ENCODE measurements at places on chromosomes 1 and 21.

GRCh38 chr21:44869781-44870747 is 3.4 kb downstream of the PTTG1IP start:
- H3K36me3 ChIP-seq = peaks cover 25% of the 10 kb centered on the region
- H3K27ac ChIP-seq = peak overlapping the region; percentile 80
- H3K4me1 ChIP-seq = peaks cover 84% of the 10 kb centered on the region
- no peak for DNase-seq
- no peaks in the 10 kb centered on the region for H3K27me3 ChIP-seq

DNA sequence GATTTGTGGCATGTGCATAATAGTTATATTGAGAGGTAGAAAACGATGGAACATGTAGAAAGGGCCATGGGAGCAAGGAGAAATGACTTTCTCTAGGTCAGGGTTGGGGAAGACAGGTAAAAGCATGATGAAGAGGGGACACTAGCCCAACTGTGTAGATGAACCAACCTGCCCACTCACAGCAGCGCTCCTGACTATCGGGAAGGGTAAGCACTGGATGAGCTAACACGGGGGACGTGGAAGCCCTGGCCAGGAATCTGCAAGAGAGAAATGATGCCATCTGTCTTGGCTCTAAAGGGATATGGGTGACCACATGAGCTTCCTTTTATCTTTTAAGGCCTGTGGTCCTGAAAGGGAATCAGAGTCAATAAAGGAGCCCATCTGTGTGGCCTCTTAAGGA is 36.2 kb upstream of the TMEM125 start:
- H3K27me3 ChIP-seq = no peaks in the 10 kb centered on the region
- no peak for DNase-seq
- no peak overlapping the region for H3K27ac ChIP-seq

DNA sequence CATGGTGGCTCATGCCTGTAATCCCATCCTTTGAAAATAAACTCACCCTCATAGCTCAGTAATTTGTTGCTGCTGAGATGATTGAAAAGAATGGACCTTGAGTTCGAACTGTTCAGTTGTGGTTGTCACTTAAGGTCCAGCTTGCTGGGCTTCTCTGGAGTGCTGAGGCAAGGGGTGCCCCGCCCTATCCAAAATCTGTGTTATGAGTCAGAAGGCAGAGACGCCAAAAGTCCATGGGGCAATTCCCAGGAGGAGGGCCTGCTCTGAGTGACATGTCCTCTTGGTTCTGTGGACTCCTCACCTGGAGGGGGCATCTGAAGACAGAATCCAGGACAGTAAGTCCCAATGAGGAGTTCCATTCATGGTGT is 64.8 kb downstream of the MYOM3 start:
- H3K4me1 ChIP-seq = no peaks in the 10 kb centered on the region
- H3K4me3 ChIP-seq = no peak overlapping the region
- H3K27me3 ChIP-seq = no peaks in the 10 kb centered on the region
- no peak for DNase-seq
- H3K36me3 ChIP-seq = no peaks in the 10 kb centered on the region

DNA sequence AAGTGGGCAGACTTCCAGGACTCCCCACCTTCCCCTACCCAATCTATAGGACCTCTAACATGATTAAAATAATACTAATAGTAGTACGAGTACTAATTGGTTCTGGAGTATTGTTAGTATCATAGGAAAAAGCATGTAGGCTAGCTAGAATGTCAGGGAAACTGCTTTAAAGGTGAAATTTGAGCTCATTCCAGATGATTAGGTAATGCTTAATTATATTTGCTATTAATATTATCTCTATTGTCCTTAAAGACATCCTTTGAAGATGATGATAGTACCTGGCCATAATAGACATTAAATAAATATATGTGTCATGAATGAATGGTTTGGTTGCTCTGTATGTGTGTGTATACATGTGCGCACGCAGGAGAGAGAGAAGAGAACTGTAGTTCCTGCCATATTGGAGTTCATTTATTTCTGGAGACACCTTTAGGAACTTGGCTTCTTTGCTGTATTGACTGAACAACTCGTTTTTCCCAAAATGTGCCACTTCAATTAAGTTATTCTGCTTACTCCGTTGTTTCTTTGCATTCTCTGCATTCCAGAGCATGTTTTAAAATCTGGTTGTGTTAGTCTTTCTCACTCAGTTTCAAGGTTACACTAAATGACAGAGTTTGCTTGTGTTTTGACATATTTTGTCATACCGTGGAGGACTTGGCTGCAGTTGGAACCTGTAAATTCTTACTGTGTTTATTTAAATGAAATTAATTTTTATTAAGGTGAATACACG is 117.1 kb downstream of the OSBPL9 start:
- peaks cover 69% of the 10 kb centered on the region for H3K4me1 ChIP-seq
- DNase-seq = no peak
- no peaks in the 10 kb centered on the region for H3K27me3 ChIP-seq
- no peak overlapping the region for H3K4me3 ChIP-seq

GRCh38 chr1:240349695-240350094 is 258.0 kb downstream of the FMN2 start:
- no peaks in the 10 kb centered on the region for H3K4me1 ChIP-seq
- no peak overlapping the region for H3K4me3 ChIP-seq
- no peak for DNase-seq
- H3K27me3 ChIP-seq = no peaks in the 10 kb centered on the region
- H3K36me3 ChIP-seq = no peaks in the 10 kb centered on the region

DNA sequence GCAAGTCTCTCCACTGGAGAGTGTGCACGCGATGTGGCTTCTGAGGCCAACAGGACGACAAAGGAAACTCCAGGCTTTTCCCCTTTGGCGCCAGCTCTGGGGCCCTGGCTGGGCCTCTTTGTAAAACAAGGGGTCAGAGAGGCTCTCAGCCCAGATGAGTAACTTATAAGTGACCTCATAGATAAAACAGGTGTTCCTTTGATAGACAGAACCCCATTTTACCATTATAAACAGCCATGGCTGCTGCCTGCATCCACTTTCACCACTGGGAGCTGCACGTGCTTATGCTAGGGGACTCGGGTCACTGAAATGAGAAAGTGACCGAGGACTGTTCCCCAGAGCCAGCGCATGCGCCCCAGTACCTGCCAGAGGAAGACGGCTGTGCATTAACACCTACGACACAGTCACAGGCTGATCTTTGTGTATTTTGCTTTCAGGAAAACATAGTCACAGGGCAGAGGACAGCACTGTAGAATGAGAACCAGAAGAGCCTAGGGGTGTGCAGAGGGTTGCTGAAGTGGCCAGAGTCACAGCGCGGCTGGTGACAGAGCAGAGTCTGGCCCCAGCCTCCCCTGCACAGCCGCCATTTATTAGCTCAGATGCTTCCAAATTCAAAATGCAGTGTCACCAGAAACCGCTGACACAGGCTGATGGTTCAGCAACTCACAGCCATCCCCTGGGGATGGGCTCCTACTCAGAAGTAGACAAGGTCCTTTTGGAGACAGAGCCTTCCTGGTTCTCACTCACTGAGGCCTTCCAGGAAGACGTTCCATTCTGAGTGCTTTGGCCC is 12.7 kb downstream of the RNF207 start:
- H3K4me1 ChIP-seq = no peaks in the 10 kb centered on the region
- no peak overlapping the region for H3K4me3 ChIP-seq
- no peak overlapping the region for H3K27ac ChIP-seq
- DNase-seq = no peak

DNA sequence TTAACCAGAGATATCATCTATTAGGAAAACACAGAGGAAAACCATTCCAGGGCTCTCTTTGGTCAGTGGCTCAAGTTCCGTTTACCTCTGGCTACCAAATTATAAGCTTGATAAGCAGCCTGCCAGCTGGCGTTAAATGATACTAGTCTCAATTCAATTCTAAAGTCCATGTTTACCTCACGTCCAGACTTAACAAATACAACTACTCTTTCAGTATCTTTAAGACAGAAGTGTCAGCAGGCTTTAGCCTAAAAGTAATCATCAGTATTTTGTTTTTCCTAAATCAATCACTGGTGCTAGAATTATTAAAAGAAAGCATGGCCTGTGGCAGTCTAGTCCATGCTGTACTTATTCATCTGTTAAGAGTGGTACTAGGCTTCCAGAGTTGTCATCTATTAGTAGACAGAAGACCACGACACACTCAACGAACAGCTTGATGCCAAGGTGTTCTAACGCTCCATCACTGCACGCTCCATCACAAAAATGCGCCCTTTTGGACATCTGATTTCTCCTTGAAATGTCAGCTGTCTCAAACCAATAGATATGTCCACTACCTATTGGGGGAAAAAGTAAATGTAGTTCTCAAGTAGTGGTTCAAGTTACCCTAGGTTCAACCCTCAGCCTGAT is 1.5 kb downstream of the IVNS1ABP start:
- no peak for DNase-seq
- H3K36me3 ChIP-seq = peaks cover 66% of the 10 kb centered on the region
- H3K4me3 ChIP-seq = peak overlapping the region; percentile 94
- H3K27me3 ChIP-seq = no peaks in the 10 kb centered on the region

DNA sequence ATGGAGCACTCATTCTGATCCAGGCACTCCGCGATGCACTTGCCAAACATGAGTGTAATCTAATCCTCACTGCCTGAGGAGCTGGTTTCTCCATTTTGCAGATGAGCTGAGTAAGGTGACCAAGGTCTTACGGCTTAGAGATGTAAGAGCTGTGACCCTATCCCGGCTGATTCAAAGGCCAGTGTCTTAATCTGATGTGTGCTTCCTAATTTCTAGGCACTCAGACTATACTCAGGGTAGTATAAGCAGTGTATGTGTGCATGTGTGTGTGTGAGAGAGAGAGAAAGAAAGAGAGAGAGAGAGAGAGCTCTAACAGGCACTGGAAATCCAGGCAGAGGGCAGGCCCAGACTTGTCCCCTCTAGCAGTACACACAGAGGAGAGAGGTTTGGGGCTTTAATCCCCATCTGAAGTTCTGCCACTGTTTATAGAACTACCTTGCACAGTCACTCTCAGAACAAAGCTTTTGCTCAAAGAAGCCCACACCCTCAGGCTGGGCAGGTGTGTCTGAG is 188.2 kb downstream of the ZBTB18 start:
- H3K4me1 ChIP-seq = peaks cover 20% of the 10 kb centered on the region
- no peaks in the 10 kb centered on the region for H3K27me3 ChIP-seq
- H3K36me3 ChIP-seq = no peaks in the 10 kb centered on the region
- peak overlapping the region; percentile 31 for H3K27ac ChIP-seq
- DNase-seq = no peak
- H3K4me3 ChIP-seq = no peak overlapping the region

GRCh38 chr1:45522324-45523104 is 830 bp upstream of the PRDX1 start:
- peaks cover 41% of the 10 kb centered on the region for H3K4me1 ChIP-seq
- H3K27ac ChIP-seq = peak overlapping the region; percentile 97
- no peak for DNase-seq

GRCh38 chr1:3898994-3899753 is 898 bp downstream of the C1orf174 start:
- H3K27ac ChIP-seq = peak overlapping the region; percentile 99
- H3K4me1 ChIP-seq = peaks cover 57% of the 10 kb centered on the region
- peaks cover 51% of the 10 kb centered on the region for H3K36me3 ChIP-seq
- no peaks in the 10 kb centered on the region for H3K27me3 ChIP-seq
- H3K4me3 ChIP-seq = peak overlapping the region; percentile 92
- DNase-seq = no peak

GRCh38 chr1:116429821-116430374 is 56.9 kb downstream of the ATP1A1 start:
- H3K36me3 ChIP-seq = no peaks in the 10 kb centered on the region
- no peak overlapping the region for H3K27ac ChIP-seq
- H3K4me3 ChIP-seq = no peak overlapping the region
- H3K27me3 ChIP-seq = no peaks in the 10 kb centered on the region
- DNase-seq = no peak

DNA sequence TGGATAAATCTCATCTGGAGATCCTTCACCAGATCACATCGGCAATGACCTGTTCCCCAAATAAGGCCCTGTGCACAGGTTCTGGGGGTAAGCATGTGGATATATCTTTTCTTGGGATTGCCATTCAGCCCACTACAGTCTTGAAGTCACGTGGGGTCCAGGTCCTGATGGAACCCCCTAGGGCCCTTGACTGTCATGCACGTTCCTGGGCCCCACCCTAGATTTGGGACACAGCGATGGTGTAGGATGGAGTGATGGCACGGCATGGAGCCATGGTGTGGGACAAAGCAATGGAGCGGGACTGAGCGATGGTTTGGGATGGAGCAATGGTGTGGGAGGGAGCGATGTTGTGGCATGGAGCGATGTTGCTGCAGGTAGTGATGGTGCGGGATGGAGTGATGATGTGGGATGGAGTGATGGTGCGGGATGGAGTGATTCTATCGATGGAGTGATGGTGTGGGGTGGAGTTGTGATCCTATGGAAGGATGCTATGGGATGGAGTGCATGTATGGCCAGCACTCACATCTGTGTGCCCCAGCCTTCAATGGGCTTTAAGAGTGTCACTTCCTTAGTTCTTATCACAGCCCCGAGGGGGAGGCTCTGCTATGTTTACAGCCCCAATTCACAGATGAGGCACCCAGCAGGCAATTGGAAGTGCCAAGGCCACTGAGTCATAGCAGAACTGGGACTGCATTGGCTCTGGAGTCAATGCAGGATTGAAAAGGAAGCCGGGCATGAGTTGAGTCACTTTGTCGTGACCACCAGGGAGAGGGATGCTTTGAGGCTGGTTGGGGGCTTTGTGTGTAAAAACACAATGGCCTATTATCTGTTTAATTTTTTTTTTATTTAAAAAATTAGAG is 97.0 kb upstream of the C1orf174 start:
- no peak overlapping the region for H3K4me3 ChIP-seq
- H3K27me3 ChIP-seq = peaks cover 49% of the 10 kb centered on the region
- H3K4me1 ChIP-seq = no peaks in the 10 kb centered on the region
- no peak for DNase-seq
- H3K27ac ChIP-seq = no peak overlapping the region
- no peaks in the 10 kb centered on the region for H3K36me3 ChIP-seq

DNA sequence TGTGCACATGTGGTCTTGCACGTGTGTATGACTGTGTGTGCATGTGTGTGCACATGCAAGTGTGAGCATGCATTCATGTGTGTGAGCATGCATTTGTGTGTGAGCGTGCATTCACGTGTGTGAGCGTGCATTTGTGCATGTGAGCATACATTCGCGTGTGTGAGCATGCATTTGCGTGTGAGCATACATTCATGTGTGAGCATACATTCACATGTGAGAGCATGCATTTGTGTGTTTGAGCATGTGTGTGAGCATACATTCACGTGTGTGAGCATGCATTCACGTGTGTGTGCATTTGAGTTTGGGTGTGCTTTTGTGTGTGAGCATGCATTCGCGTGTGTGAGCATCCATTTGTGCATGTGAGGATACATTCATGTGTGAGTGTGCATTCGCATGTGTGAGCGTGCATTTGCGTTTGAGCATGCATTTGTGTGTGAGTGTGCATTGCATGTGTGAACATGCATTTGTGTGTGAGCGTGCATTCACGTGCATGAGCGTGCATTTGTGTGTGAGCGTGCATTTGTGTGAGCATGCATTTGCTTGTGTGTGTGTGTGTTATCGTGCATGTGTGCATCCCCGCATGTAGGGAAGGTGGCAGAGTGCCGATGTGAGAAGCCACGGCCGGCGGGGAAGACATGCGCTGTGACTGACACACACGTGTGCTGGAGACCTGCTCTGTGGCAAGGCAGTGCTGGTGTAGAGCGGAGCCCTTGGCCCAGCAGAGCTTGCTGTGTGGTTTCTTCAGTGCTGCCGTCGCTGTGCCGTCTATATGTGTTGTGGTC is 18.2 kb downstream of the ITGB2 start:
- H3K4me3 ChIP-seq = no peak overlapping the region
- no peak for DNase-seq
- H3K4me1 ChIP-seq = peaks cover 16% of the 10 kb centered on the region
- peaks cover 95% of the 10 kb centered on the region for H3K36me3 ChIP-seq
- peak overlapping the region; percentile 30 for H3K27ac ChIP-seq

Data from activated T-cell treated with anti-CD3 and anti-CD28 coated beads, Interleukin-2, amount 50 U/mL, for 24 hours (primary cell).